H7 (cell line): ENCODE measurements at places on chromosomes 2 and 18.

GRCh38 chr2:8671802-8672201, 10.1 kb upstream of the ID2 start:
- no peak for DNase-seq

GRCh38 chr18:61993831-61994230, 101.0 kb upstream of the RNF152 start:
- DNase-seq = no peak

GRCh38 chr2:182941919-182942318, 75.5 kb upstream of the FRZB start:
- DNase-seq = no peak

DNA sequence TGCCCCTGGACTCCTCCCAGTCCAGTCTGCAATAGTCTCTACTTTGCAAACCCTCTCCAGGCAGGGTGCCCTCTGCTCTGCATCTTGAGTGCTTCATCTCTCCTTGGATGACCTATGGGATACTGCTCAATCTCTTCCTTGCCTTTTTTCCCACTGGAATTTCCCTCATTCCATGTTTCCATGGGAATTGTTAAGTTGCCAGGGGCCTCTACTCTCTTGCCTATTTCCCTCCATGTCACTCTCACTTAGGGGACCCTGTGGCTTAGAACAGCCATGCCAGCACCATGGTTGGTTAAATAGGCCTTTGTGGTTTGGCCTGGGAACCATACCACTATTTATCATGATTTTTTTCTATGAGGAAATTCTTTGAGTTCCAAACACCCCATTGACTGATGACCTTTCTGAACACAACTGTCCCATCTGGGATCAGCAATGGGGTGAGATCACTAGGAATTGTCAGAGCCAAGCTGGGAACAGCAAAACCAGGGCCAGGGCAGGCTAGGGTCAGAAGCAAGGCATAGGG, 91.4 kb upstream of the RBMS1 start:
- DNase-seq = no peak

GRCh38 chr2:234251326-234252271, 201.1 kb downstream of the SPP2 start:
- DNase-seq = no peak

GRCh38 chr2:10209406-10209935, 86.9 kb downstream of the RRM2 start:
- no peak for DNase-seq

DNA sequence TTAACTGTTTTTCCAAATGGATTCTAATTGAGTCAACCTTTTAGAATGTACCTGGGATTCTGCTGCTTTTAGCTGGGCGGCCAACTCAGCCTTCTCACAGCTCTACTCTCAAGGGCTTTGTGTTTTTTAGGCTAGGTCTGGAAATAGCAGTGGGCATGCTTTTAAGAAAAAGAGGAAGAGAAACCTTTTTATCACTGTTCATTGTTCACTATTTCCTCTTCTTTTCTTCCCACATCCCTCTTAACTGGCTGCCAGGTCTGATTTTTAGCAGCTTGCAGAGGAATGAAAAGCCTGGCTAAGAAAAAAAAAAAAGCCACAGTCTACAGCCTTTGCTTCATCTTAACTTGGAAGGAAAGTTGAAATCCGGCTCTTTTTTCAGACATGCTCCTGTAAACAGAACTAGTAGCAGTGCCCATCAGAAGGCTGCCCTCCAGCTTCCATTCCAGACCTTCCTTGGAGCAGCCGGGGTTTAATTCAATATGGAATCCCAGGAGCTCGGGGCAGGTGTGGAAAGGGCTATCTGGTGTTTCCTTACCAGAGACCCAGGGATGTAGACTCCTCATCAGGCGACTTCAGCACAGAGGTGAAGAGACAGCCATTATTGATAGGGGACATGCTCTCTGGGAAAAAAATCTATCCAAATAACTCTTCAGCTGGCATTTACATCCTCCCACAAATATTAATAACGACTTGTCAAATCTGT, 230.7 kb downstream of the MYO3B start:
- DNase-seq = peak; percentile 35

GRCh38 chr2:196927376-196928225, 1.1 kb upstream of the PGAP1 start:
- DNase-seq = no peak

GRCh38 chr2:240114233-240114632, 21.9 kb downstream of the COPS9 start:
- no peak for DNase-seq

DNA sequence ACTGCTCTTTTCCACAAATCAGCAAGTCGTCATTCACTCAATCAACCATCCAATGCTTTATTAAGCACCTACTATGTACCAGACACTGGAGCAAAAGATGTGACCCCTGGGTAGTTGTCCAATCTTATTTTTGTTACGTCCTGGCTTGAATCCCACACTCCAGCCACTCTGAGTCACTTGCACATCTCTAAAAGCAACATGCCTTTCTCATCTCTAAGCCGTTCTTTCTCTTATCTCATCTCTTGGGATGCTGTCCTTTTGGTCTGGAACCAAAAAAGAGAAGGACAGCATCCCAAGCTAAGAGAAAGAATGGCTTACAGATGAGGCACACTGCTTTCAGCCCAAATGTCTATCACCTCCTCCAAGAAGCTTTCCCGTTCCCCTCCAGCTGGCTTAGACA, 58.8 kb downstream of the RNF152 start:
- DNase-seq = no peak

- DNase-seq = no peak
Observed at GRCh38 chr2:11473659-11474433, 7.9 kb upstream of the E2F6 start.

- DNase-seq = peak; percentile 18
Observed at GRCh38 chr2:118431165-118431517, 342.9 kb downstream of the INSIG2 start.

DNA sequence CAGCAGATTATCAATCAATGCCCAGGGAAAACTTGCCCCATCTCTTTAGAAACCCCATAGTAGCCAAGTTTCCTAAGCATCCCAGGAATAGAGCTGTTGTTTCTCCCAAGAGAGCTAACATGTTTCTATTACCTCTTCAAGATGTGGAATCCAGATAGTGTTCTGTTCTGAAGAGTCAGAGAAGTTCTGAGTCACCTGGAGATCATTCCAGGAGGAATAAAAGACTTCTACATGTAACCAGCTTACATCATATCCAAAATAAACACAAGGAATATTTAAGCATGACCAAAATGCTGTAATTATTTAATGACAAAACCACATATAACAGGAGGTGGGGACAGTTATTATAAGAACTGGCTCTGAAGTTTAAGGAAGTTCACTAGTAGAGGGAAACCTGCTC, 51.0 kb upstream of the GORASP2 start:
- DNase-seq = no peak

GRCh38 chr18:44833786-44834185, 153.1 kb downstream of the SETBP1 start:
- no peak for DNase-seq

DNA sequence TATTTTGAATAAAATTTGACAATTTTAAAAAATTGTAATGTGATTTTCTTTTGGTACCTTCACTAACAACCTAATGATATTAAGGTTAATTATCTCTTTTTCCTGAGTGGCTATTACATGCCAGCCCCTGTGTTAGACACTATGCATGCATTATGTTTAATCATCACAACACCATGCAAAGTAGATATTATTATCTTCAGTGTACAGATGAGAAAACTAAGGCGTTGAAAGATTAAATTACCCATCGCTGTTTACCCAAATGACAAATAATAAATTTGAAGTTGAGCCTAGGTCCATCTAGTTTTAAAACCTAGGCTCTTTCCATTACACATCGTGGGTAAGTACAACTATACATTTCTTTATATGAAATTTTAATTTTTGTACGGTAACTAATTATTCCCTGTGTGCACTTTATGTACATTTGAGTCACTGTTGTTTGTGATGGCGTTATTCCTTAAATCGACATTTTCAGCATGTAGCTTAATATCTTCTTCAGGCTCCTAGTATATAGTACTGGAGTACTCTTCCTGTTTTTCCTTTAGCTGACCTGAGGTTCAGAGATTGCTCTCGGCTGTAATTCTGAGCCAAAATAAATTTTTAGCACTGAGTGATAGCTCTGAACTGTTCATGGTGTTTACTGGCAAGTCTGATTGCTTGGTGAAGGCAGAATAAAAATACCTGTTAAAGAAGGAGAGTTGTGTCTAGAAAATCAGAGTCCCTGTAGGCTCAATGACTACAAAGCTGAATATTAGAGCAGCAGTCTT, 13.9 kb upstream of the MBD2 start:
- no peak for DNase-seq

DNA sequence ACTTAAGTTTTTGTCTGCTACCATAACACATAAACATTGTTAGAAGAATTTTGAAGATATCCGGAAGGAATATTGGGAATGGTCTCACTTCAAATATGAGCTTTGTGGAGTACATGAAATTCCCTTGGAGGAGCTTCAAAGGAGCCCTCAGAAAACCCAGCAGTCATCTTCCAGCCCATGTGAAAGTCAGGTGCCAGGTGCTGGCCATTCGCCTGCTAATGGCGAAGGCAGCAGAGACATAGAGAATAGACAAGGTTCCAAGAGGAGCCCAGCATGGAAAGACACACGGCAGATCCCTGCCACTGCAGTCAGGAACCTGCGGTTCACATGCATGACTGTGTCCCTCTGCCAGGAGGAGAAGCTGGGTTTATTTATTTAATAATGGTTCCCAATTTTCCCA, 40.0 kb upstream of the EPG5 start:
- DNase-seq = no peak

- no peak for DNase-seq
Observed at GRCh38 chr2:191597186-191597751, 80.7 kb upstream of the NABP1 start.
